Right lobe of liver (tissue), 6 donors: ENCODE measurements at places on chromosomes 6 and 20. TPM values are rescaled to one million over a fixed set of nuclear protein-coding genes. Genes with fewer than 3 reads are reported as not detected.

- no peak for DNase-seq
Observed at GRCh38 chr6:707576-708236, 14.8 kb upstream of the EXOC2 start.

- no peak for DNase-seq
Observed at GRCh38 chr6:108518714-108519576, 41.8 kb upstream of the FOXO3 start.

DNA sequence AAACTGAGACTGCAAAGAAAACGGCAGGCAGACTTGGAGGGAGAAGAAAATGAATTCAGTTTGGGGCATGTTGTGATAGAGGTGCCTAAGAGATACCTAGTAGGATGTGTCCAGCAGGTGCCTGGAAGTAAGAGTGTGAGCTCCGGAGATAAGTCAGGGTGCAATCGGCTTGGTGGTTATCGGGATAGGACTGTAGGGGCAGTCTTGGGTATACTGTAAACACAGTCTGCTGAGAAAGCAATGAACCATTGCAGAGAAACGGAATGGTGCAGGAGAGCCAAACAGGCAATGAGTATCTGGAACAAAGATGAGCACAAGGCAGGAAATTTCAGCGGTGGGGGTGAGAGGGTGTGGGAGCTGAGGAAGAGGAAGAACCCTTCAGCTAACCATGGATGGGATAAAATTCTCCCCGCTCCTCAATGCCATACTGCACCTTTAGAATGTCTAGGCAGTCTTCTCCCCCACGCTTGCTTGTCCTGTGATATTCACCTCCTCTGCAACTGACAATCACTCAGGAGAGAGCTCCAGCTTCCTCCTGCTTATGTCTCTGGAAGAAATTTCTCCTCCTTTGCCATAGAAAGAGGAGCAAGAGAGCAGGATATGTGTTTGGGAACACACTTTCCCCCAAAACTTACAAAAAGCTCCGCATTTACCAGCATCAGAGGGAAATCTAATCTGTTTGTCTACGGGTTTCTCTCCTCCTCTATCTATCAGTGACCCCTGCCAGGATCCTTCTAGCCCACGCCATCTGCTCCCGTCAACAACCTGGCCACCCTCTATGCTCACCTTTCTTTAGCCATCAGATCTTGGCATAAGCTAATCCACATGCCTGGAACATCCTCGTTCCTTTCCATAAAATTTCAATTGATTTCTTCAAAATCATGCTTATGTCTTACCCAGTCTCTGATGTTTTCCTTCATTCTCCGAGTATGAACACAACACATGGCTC, 381.7 kb upstream of the JARID2 start:
- no peak for DNase-seq

DNA sequence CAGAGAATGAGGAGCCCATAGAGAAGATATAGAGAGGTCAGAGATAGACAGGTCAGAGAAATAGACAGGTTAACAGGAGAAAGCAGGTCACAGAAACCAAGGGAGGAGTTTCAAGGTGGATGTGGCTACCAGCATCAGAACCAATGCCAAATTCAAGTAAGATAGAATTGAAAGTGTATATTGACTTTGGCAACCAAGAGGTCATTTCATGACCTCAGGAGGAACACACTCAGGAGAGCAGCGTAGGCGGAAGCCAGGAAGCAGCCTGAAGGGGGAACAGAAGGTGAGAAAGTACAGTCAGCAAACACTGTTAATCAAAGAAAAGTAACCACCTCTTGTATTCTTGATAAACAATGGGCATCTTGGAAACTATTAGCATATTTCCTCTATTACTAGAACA, 33.9 kb upstream of the ALDH8A1 start:
- DNase-seq = peak; percentile 55

GRCh38 chr6:157117431-157118095, 205.8 kb downstream of the TMEM242 start:
- no peak for DNase-seq

DNA sequence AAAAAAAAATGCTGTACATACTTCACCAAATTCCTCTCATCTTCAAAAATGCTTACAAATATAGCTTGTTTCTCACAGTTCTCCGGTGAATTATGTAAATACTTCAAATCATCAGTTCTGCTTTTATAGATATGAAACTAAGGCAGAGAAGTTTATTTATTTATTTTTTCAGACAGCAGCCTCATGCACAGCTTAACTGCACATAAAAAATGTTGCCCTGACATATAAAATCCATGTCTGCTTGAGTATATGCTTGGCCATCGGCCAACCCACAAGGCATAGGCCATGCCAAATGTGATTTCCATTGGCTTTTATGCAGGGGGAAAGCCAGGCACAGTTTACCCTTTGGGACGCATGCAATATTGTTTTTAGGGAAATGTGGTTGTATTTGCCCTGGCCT, 57.3 kb upstream of the PHACTR2 start:
- DNase-seq = no peak

DNA sequence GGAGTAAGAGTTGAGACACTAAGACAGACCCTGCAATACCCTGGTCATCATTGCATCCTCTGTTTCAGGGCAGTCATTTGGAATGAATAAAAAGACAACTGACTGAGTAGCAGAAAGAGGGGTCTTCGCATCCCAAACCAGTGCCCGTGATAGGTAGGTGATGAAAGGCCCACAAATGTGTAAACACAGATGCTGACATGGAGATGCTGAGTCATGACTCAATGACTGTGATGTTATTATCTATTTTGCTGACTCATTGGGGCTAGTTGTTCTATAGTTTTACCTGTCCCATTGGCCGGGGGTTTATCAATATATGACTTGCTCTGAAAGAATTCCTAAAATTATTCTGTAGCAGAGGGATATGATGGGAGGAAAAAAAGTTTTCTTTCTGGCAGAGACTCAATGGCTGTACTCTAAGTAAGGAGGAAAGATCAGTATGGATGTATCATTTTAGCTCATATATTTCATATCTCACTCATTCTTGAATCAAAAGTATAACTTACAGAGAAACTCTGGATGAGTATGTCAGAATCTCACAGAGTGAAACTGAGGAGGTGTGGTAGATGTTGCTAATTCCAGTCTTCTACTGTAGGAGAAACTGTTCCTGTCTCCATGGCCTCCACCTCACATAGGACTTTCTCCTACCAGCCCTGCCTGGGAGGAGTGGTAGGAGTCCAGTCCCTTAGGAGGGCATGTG, 119.9 kb upstream of the PREP start:
- DNase-seq = no peak

- no peak for DNase-seq
Observed at GRCh38 chr6:33905071-33905609, 101.3 kb upstream of the MLN start.

GRCh38 chr20:50248104-50248641, 57.5 kb downstream of the CEBPB start:
- no peak for DNase-seq

GRCh38 chr20:1902188-1902587, 7.0 kb downstream of the SIRPA start:
- no peak for DNase-seq

The SAMD5 gene
- total RNA-seq = 17.6 TPM

The EDN3 gene
- total RNA-seq = not detected
